CD4-positive, alpha-beta T cell treated with Interleukin-12 subunit alpha and Interleukin-12 subunit beta, for 1 hour (primary cell): ENCODE measurements at places on chromosomes 7 and 10.

DNA sequence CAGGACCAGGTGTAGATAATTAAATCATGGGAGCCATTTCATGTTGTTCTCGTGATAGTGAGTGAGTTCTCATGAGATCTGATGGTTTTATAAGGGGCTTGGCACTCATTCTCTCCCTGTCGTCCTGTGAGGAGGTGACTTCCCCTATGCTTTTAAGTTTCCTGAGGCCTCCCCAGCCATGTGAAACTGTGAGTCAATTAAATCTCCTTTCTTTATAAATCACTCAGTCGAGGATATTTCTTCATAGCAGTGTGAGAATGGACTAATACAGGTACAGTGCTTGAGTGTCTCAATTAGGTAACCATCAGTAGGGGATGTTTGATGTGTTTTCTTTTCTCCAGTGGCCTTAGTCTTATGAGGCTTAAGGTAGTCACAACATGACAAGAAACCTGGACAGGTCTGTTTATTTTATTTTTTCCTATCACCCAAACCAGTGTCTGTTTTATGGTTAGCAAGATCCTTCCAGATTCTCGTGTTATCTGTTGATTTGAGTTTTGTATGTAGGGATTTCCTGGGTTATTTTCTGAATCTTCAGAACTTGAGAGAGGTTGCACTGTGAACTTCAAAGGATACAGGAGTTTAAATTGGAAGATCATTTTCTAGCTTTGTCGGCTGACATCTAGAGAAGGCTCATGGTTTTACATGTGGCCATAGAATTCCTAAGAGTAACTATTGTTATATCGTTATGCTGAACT is 32.1 kb downstream of the UMAD1 start:
- DNase-seq = no peak

- DNase-seq = no peak
These were observed 95.8 kb downstream of the WNT2 start for GRCh38 chr7:117227091-117227490.

GRCh38 chr7:45112648-45113047 is 1.2 kb upstream of the TBRG4 start:
- DNase-seq = no peak

DNA sequence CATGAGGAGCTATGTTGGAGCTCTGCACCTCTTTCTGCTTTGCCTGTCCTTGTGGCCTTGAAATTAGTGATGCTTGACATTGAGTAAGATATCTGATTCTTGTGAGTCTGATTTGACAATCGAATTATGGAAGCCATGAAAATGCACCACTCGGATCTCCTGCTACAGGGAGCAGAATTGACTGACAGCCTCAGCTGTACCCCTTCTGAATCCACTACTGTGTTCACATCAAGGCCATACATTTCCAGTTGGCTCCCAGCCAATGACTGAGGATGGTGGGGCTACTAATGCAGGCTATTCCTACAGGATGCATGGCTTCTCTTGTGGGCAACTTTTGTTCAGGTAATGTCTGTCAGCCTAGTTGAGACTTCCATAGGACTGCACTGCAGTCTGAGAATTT is 321.9 kb downstream of the REEP3 start:
- DNase-seq = no peak

DNA sequence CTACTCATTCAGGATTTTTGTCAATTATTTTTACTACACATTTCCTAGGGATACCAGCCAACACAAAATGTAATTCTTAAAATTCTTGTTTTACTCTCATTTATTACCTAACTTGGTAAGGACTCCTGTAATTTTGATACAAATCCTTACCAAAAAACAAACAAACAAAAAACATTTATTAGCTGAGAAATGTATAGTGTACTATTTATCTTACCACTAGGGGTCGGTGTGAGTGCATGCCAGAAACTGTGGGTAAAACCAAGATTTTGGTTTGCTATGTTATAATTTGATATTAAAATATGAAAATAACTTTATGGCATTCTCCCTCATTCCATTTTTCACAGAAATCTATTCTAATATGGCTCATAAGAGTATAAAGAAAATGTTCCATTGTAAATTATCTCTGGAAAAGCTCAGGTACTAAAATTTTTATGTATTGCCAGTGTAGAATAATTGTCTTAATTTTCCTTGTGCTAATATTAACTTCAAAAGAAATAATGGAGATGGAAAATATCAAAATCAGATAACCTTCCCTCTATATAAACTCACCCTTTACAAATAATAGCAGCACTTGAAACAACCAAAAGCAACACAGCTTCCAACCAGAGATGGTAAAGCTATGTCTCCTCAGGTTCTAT is 290.8 kb upstream of the PCDH15 start:
- DNase-seq = no peak

DNA sequence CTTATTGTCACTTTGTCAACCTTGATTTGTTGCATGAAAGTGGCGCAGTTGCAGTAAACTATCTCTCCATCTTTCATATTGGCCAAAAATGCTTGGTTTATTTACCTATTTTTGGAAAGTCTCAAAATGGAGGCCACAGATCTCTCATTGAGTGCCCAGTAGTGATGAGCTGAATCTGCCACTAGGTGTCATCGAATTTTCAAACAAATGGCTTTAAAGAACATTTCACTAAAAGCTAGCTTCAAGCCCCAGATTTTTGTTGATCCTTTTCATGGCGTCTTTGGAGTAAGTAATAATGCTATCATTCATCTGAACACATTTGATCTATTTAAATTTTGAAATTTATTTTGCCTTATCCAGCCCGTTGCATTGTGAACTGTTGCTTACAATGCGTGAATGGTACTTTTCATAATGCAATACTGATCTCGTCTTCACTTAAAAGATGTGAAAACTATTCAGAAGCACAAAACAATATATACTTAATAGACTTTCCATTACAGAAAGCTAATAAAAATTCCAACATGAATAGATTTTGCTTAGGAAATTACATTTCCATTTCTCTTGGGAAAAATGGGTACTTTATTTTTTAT is 236.2 kb downstream of the DNAJB9 start:
- no peak for DNase-seq

GRCh38 chr10:107561136-107561650 is 396.7 kb upstream of the SORCS1 start:
- DNase-seq = no peak

GRCh38 chr10:25174461-25175230 is at the start of gene GPR158:
Gene GPR158 (plus strand): TSS chr10:25175001. CDS start chr10:25175421, 420 bp downstream.
- DNase-seq = peak; percentile 32

- no peak for DNase-seq
These were observed 955 bp downstream of the DUS4L start for GRCh38 chr7:107564553-107565298.

DNA sequence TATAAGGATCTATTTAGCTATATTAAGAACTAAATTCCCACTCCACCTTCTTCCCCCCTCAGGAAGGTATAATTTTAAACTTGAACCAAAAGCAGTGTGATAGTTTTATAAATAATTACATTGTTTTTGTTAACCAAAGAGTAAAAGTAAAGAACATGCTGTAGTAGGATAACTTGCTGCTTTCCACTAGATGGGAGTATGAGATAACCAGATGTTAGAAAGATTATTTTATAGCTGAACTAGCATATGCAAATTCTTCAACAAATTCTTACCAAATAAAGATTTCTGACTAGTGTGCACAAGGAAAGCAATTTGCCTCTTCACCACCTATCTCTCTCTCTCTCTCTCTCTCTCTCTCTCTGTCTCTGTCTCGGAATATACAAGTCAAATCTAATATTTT is 31.8 kb downstream of the TES start:
- DNase-seq = no peak

DNA sequence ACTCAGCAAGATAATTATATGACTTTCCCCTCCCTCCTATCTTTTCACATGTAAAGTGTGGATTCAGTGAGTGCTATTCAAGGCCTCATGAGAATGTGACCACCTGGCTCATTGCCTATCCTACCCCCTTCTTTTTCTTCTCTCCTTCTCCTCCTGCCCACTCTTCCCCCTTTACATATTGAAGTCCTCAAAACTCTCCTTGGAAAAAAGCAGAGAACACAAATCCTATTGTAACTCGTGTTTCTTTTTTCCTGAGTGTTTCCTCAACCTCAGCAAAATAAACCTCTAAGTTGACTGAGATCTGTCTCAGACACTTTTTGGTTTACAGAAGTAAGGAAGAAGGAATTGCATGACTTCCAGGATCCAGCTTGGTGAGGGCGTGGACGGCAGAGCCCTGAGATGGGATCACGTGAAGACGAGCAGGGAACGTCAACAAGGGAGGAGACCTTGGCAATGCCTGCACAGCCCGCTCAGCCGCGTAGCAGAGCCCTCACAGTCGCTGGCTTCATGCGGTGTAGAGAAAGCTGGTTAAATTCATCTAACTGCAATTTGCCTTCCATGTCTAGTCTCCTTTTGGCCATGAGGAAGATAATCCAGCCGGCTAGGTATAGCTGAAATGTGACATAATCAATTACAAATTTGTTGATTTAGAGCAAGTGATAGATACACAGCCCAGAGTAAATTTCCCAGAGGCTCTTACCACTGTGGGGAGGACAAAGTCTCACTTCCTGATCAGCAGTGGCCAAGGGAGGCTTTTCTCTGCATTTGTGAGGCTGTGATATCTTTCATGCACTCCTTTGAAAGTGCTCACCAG is 75.7 kb downstream of the LYZL2 start:
- no peak for DNase-seq

DNA sequence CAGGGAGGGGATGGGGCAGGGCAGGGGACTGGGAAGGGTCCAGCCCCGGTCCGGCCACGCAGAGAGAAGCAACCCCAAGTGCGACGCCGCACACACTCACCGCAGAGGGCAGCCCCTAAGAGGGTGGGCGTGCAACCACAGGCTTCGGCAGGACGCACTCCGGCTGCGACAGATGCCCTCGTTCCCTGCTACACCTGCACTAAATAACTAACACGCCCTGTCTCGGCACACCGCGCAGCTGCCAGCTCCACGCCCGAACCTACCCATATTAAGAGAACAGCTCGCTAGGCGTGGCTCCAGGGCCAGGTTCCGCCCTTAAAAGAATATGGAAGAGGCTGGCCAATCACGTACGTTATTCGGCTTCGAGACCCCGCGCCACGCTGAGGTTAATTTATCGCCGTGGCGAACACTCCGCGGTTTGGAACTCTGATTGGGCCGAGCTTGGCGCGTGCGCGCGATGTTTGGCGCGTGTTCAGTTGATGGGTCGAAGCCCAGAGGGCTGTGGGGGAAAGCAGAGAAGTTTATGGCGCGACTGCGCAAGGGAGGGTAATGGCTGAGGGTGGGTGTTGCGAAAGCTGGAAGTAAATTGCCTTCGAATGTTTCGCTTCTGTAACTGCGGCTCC is 91.1 kb downstream of the OR13A1 start:
- DNase-seq = no peak

DNA sequence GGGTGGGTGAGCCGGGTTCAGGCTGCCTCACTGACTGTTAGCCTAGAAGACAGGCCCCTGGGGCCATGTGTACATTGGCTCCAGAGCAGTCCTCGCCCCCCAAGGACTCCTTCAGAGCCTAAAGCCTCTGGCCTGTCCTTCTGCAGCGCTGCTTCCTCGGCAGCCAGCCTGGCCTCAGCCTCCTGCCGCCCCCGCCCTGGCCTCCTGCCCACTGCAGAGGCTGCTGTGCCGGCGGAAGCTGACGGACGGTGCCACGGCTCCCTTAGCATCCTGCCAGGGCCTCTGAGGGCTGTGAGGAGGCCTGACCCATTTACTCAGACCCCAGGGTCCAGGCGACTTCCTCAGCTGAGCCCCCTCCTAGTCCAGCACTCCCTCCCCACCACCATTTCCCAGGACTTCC is 4.9 kb downstream of the SRRM3 start:
- DNase-seq = no peak

- no peak for DNase-seq
These were observed 113.4 kb downstream of the SEM1 start for GRCh38 chr7:96596120-96596826.

DNA sequence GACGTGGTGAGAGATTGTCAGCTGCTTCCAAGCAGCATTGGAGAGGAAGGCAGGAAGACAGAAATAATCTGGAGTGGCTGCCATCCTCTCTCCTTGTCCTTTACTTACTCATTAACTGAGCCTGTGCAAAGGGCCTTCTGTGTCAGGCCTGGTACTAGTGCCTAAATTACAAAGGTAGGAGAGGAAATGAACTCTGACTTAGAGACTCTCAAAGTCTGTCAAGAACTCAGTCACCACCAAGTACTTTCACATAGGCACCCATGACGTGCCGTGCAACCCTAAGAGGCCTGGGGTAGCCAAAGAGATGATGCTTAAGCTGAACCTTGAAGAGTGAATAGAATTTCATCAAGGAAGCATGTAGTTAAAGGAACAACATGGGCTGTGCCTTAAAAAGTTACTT is 866.9 kb downstream of the LRMDA start:
- no peak for DNase-seq

DNA sequence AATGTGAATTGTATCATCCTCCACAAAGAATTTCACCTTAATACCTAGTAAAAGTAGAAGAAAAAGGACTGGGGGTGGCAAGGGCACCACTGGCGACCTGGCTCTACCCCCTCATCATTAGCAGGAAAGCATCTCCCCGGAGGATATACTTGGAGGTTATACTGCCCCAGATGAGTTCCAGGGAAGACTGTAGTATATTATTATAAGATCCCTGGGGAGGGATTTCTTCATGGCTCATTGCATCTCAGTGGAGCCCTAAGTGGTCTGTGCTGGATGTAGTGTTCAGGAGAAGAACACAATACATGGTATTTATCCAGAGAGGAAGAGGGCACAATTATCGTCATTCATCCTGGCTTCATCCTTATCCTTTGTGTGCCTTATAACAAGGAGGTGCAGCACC is 14.2 kb upstream of the DYNC1I1 start:
- DNase-seq = no peak

DNA sequence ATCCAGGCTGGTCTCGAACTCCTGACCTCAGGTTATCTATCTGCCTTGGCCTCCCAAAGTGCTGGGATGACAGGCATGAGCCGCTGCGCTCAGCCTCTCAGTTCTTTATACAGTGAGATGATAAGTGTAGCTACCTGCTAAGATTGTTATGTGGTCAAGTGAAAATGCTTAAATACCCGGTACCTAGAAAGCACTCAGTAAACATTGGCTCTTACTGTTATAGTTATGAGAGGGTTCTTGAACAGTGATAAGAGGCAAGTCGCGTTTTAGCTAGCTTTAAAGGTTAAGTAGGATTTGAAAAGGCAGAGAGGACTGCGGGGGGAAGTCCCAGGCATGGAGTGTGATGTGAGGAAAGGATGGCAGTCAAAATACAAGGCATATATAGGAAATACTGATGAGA is 4.5 kb downstream of the ZKSCAN1 start:
- no peak for DNase-seq

GRCh38 chr7:79494046-79494445 is 40.6 kb upstream of the MAGI2 start:
- no peak for DNase-seq

GRCh38 chr7:10266976-10267375 is 706.7 kb upstream of the PHF14 start:
- no peak for DNase-seq
